ENCODE measurements at places on chromosomes 6 and 20.

DNA sequence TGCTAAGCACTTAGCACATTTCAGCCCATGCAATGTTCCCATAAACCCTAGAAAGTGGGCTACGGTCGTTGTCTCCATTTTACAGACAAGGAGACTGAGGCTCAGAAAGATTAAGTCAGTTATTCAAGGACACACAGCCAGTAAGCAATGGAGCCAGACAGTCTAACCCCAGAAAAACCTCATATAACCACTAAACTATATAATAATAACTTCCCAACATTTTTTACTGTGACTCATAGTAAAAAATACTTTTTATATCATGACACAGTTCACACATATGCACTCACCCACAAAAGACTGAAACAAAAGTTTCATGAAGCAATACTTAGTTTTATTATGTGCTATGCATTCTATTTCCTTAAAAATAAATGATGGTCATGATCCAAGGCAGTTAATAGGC, 66.2 kb upstream of the EYA2 start:
- no peak for DNase-seq

DNA sequence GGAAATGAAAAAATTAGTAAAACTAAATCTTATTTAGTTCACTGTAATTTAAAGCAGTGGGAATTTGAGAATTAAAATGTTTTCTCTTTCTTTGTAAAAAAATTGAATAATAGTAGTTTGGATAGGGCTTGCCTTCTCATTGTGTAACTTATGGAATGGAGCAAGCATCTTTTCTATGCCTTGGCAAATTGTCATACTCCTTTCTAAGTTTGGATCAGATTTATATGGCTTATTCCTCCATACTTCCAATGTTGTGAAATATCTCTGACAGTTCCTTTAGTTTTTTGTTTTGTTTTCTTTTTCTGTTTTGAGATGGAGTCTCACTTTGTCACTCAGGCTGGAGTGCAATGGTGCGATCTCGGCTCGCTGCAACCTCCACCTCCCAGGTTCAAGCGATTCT, 176.4 kb downstream of the SAMD5 start:
- no peak for DNase-seq

- no peak for DNase-seq
Measured at GRCh38 chr6:167122041-167122826, 662 bp upstream of the CCR6 start.

DNA sequence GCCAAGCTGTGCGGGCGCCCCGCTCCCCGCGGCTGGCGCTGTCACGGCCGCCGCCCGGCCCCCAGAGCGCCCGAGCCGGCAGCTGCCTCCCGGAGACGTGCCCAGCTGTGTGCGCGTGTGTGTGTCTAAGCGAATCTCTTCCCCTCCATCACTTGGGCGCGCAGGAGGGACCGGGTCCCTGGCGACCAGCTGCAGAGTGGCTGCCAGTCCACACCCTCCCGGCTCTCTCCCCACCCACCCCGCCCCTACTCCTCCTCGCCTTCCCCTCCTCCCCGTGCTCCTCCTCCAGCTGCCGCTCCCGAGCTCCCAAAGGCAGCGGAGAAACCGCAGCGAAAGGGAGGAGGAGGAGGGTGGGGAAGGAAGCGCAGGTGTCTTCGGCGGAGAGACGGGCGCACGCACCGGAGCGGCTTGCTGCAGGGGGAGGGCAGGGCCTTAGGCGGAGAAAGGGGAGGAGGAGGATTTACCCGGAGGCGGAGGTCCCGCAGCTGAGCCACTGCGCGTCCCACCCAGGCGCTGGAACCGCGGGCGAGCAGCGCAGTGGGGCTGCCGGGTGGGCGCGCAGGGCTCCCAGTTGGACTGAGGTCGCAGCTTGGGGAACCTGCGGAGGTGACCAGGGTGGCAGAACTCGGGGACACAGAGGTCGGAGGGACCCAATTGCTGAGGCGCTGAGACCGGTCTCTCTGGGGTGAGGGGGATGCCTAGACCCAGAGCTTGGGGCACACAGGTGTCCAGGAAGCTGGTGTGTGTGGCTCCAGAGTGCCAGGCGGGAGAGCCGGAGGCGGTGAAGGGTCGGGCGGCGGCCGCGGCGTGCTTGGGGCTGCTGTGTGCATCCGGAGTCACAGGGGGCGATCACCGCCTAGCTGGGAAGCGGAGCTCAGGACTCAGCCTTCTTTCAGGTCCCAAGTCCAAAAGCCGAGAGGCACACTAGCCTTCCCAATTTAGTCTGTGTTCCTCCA, at the start of gene HS3ST5:
TSS of gene HS3ST5 (minus strand) at position 198 of the 956 bp plus-strand sequence. CDS start 280,178 bp downstream, outside the sequence.
- no peak for DNase-seq

- DNase-seq, result no peak
Measured at GRCh38 chr20:48261398-48261910, 476.2 kb upstream of the SULF2 start.

DNA sequence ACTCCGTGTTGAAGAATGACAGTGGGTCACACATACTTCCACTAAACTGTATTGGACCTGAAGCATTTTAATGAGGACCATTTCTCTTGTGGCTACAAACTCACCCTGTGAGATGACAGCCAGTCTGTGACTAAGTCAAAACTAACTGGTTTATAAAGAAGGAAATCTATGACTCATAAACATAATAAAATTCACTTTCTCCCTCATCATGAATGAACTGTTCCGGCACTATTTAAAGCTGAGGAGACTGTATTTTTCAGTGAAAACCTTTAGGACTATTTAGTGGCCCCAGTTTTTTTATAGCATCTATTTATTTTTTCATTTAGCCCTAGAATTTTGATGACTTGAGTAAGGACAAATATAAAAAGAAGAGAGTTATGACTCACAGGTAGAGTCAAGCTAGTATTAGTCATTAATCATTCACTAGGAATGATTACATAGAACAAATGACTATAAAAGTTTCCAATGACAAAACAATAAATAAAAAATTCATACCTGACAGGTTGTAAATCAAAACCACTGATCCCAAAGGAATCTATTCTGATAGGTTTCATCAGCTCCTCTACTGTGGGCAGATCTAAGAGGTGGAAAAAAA, 34.2 kb downstream of the CEP162 start:
- no peak for DNase-seq

DNA sequence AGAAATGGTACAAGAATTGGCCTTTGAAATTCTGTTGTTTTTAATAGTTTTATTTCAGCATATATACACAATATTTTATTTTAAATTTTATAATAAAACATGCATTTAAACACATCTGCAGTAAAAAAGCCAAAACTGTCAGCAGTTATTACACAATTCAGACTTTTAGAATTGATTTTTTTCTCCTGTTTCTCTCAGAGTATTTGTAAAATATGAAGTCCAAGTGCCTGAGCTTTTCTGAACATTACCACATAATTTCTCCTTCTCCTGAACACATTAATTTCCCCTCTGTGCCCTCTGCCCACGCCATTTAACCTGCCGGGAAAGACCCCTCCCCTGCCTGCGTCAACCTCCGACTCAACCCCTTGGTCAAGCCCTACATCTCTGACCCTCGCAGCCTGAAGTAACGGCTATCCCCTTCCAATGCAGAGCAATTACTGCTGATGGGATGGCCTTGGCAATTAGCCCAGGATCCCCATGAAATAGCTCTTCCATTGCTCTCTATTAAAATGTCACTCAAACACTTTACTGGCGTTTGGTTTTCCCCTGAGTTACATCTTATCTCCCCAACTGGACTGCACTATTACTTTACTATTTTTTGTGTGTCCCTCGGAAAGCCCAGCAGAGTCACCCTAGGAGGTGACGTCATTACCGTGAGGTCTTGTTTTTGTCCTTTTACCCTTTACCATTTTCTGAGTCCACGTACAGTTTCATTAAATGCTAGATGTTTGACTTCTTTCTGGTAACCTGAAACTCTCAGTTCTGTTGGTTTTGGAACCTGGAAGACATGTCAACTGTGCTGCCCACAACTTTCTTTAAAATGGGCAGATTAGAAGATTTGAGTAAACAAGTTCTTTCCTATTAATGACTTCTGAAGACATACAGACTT, 146.7 kb upstream of the TAB2 start:
- no peak for DNase-seq

GRCh38 chr20:44204156-44204831, 6.3 kb downstream of the OSER1 start:
- no peak for DNase-seq

DNA sequence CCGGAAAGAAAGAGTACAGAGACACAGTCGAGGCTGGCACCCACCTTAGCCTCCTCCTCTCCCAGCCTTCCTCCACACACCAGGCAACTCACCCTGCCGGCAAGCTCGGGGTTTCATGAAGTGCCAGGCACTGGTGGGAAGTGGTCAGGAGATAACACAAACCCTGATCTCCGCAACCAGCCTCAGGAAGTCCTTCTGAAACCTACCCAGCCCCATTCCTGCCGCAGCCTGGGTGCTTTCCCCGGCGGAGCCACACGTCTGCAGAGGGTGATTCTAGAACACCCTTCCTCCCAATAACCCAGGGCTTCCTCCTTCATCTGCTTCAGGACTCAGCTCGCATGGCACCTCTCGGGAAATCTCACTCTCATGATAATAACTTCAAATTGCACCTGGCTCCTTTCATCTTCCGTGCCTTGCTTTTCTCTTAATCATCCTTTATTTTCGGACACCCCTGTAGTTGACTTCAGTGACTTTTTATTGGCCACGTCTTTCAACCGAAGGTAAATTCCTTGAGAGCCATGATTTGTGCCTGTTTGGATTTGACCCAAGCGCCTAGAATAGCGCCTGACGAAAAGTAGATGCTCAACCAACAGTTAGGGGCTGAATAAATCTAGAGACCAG, 8.7 kb upstream of the HLA-E start:
- peak; percentile 53 for DNase-seq

DNA sequence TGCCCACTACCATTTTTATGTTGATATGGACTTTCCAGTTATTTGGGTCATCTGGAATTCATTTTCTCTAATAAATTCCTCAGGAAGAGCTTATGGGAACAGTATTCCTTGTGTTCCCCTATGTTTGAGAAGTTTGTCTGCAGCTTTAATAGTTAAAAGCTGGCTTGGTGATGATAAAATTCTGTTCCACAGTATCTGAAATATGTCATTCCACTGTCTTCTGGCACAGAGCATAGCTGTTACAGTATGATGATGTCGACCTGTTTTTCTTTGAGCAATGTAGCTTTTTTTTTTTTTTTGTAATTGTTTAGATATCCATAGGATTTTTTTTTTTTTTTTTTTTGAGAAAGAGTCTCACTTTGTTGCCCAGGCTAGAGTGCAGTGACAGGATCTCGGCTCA, 43.2 kb downstream of the NCOA3 start:
- DNase-seq, result no peak

DNA sequence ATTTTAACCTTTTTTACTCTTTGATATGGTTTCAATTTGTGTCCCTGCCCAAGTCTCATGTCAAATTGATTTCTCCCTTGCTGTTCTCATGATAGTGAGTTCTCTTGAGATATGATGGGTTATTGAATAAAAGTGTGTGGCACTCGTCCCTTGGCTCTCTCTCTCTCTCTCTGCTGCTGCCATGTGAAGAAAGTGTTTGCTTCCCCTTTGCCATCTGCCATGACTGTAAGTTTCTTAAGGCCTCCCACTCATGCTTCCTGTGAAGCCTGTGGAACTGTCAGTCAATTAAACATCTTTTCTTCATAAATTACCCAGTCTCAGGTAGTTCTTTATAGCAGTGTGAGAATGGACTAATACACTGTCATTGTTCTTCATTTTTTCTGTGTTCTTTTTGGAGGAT, 48.5 kb downstream of the LIN28B start:
- no peak for DNase-seq

DNA sequence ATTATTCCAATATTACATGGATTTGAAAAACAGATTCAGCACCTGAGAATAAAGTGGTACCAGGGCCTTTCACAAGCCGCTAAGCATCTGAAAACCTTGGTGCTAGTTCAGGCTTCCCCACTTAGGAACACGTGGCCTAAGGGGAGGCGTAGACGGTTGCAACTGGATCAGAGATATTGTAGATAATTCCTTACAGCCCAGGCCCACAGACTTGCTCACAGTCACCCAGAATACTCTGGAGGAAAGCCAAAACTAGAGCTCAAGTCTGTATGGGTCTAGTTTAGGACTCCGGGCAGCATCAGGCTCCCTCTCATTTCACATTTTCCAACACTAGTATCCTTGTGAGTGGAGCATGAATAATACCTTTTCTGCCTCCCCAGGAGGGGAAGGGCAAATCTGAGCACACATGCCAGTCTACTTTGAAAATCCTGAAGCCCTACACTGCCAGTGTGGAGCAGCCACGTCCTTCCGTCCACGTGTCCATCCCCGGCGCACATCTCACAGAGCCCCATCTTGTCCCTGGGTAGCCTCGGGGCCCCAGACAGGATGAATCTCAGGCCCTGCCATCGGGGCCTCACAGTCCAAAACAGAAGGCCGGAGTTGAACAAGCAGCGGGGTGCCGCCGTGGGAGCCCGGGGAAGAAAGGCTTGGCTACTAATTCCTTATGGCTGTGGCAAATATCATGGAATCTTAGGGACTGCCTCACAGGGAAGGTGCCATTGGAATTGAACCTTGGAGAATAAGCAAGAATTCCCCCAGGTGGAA, 299.3 kb downstream of the NRN1 start:
- DNase-seq, result no peak

- DNase-seq, result no peak
Measured at GRCh38 chr6:148182378-148182777, 160.3 kb upstream of the SASH1 start.

- DNase-seq, result no peak
Measured at GRCh38 chr6:5510331-5511133, 249.2 kb downstream of the FARS2 start.

- DNase-seq, result no peak
Measured at GRCh38 chr20:47310729-47311128, 45.8 kb downstream of the ZMYND8 start.

DNA sequence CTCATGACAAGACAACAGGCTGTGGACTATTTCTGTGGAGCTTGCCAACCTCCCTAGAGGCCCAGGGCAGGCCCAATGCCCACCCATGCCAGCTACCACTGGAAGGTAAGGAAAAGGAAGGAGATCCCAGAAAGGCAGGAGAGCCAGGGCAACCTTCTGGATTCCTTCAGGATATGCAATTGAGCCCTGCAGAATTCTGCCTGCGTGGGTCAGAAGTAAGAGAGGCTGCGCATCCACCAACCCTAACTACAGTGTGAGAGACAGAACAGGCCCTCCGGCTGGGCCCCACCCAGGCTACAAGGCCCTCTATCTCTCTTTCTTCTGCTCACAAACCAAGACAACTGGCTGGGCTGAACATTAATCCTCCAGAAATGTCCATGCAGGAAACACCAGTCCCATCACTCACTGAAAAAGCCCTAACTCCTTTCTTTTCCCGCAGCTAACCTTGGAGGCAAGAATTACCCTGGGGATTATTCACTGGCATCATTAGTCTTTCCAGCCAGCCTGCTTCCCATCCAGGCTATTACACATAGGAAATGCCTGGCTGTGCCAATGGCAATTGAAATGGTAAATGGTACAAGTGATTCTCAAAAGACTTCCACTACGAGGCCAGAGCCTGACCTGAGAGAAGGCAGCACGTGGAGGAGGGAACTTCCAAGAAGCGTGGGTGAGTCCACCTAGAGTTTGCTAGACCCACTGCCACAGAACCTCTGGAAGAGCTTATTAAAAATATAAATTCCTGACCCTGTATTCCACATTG, 15.2 kb downstream of the MAP1LC3A start:
- no peak for DNase-seq

- DNase-seq, result no peak
Measured at GRCh38 chr6:146950351-146950835, 253.8 kb upstream of the STXBP5 start.

Measured in activated gamma-delta T cell (primary cell).